NCI-H1105 (cell line): ENCODE measurements at places on chromosomes 6 and 20.

DNA sequence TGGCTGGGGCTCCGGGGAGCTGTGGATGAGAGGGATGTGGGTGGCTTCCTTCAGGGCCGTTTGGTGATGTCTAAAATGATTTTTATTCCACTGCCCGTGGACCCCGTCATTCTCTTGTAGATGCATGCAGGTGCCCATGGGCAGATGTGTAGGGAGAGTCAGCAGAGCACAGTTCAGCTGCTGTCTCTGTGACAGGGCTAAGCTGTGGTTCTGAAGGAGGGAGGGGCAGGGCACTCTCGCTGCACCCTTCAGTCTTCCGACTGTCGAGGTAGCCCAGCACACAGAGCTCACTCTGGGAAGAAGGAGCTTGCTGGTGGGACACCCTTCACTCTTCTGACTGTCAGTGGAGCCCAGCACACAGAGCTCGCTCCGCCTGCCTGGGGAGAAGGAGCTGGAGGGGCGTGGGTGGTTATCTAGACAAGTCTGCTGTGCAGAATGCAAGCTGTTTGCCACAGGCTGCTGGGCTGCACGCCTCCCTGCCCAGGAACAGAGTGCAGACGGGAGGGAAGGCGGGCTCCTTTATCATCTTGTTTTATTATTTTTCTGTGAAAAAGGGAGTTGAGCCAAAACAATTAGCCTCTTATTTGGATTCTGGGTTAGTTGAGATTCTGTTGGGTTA, 28.4 kb upstream of the ADRM1 start:
- DNase-seq: no peak

DNA sequence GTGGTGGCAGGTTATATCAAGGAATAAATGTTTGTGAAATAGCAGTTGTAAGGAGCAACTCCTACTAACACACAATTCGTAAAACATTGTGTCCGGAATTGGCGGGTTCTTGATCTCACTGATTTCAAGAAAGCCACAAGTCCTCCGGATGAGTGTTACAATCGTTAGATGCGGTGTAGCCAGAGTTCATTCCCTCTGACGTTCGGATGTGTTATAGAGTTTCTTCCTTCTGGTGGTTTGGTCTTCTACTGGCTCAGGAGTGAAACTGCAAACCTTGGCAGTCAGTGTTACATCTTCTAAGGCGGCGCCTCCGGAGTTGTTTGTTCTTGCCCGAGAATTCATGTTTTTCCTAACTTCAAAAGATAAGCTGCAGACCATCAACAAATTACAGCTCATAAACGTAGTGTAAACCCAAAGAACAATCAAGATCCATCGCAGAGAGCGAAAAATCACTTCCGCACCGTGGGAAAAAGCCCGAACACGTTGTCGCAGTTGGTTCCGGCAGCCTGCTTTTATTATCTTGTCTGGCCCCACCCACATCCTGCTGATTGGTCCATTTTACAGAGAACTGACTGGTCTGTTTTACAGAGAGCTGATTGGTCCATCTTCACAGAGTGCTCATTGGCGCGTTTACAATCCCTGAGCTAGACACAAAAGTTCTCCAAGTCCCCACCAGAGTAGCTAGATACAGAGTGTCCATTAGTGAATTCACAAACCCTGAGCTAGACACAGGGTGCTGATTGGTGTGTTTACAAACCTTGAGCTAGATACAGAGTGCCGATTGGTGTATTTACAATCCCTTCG, 58.2 kb downstream of the TRIM27 start:
- peak; percentile 89 for DNase-seq

GRCh38 chr20:41318271-41318649, 729 bp upstream of the ZHX3 start:
- no peak for DNase-seq

DNA sequence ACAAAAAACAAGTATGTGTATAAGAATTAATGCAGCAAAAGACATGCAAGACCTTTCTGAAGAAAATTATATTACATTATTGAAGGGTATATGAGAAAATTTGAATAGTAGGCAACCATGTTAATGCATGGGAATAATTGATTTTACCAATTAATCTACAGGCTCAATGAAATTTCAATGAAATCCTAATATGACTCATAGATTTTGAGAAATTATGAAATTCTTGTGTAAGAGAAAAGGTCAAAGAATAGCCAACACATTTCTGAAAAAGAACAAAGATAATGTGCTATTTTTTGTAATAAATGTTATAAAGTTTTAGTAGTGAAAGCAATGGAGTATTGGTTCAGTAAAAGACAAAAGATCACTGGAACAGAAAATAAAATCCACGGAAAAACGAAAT, 18.4 kb downstream of the TSBP1 start:
- no peak for DNase-seq

DNA sequence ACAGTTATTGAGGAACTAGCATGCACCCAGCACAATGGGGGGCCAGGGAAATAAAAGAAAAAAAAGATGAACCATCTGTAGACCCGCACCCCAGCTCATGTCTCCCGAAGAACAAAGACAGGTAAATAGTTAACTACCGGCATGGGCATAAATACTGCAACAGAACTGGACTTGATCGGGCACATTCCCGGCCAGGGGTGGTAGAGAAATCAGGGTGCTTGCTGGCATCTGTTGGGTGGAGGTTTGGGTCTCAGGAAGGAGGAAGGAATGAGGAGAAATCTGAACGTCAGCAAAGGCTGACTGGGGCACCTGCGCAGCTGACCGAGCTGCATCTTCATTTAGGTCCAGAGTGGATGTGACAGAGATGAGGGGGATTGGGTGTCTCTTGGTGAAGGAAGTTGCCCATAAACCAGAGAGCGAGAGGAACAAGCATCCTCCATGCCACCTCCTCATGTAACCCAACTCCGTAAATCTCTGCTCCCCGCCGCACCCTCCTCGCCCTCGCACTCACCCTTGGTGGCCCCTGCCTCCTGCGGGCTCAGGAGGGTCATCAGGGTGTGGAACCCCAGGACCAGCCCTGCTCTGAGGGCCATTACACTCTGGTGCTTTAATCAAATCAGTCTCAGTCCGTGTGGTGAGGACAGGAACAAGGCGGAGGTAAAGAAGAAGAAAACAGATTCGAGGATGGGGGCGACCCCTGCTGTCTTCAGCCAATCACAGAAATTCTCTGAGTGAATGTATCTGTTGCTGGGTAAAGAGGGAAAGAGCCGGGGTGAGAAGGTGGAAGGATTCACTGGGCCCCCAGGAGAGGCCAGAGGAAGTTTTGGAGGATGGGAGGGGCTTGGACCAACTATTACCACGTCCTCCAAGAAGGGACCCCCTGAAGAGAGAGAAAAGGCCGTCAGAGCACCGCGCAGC, at the start of gene HLA-DOA:
HLA-DOA (minus strand) TSS at position 648 of the 918 bp plus-strand sequence.
- no peak for DNase-seq

GRCh38 chr6:77123527-77123926, 339.8 kb downstream of the HTR1B start:
- no peak for DNase-seq

DNA sequence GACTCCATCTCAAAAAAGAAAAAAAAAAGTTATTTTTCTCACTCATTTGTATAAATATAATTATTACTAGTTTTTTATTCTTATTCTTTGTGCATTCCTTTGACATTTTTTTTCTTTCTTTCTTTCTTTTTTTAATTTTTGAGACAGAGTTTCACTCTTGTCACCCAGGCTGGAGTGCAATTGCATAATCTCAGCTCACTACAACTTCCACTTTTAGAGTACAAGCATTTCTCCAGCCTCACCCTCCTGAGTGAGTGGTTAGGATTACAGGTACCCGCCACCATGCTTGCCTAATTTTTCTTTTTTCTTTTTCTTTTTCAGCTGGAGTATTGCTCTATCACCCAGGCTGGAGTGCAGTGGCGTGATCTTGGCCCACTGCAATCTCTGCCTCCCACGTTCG, 51.4 kb upstream of the JARID2 start:
- no peak for DNase-seq

DNA sequence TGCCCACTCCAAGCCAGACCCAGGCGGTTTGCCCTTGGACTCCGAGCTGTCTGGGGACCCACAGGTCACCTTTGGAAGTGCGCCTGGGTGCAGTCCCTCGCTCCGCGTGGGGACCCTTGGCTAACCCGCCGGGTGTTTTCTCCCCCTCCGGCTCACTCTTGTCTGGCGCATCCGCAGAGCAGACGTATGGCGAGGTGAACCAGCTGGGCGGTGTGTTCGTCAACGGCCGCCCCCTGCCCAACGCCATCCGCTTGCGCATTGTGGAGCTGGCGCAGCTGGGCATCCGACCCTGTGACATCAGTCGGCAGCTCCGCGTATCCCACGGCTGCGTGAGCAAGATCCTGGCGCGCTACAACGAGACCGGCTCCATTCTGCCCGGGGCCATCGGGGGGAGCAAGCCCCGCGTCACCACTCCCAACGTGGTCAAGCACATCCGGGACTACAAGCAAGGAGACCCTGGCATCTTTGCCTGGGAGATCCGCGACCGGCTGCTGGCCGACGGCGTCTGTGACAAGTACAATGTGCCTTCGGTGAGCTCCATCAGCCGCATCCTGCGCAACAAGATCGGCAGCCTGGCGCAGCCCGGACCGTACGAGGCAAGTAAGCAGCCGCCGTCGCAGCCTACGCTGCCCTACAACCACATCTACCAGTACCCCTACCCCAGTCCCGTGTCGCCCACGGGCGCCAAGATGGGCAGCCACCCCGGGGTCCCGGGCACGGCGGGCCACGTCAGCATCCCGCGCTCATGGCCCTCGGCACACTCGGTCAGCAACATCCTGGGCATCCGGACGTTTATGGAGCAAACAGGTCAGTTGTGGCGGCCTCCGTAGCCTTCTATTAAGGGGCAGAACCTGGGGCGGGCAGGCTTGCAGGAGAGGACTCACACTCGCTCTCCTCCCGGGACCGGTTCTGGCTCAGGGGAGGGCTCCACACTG, 1.1 kb downstream of the PAX1 start:
- DNase-seq: peak; percentile 9

GRCh38 chr6:25889877-25890853, 16.1 kb upstream of the SLC17A3 start:
- peak; percentile 51 for DNase-seq

DNA sequence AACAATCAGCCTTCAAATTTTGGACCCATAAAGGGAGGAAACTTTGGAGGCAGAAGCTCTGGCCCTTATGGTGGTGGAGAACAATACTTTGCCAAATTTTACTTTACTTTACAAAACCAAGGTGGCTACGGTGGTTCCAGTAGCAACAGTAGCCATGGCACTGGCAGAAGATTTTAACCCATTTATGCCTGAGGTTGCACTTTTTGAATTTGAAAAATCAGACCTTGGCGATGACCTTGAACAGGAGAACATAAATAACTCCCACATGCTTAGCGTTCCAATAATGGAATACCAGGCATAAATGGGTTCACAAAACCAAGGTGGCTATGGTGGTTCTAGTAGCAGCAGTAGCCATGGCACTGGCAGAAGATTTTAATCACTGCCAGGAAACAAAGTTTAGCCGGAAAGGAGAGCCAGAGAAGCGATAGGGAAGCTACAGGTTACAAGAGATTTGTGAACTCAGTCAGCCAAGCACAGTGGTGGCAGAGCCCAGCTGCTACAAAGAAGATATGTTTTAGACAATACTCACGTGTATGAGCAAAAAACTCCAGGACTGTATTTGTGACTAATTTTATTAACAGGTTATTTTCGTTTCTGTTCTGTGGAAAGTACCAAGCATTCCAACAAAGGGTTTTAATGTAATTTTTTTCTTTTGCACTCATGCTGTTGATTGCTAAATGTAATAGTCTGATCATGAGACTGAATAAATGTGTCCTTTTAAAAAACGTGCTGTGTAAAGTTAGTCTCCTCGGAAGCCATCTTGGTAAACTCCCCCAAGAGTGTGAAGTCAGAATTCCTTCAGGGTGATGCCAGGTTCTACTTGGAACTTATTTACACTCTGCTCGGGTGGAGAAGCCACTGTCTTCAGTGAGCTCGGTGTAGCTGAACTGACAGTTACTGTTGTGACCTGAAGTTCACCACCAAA, 6.7 kb downstream of the SFT2D1 start:
- no peak for DNase-seq

DNA sequence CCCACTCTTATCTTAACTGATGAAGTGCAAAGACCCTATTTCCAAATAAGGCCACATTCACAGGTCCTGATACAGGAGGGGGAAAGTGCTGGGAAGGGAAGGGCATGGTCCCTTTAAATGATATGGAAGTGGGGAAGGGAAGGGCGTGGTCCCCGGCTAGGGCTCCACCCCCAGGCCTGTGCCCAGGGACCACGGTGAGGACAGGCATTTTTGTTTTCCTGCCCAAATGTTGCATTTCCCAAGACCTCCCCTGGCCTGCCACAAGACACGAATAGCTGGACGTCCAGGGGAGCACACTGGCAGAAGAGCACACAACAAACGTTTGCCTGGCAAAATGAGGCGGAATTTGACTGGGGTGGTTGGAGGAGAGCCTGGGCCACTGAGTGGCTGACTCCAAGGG, 16.1 kb upstream of the HFE start:
- DNase-seq: no peak

- no peak for DNase-seq
Measured at GRCh38 chr20:55893031-55893430, 112.3 kb downstream of the CBLN4 start.

- no peak for DNase-seq
Measured at GRCh38 chr6:97109444-97109843, 173.6 kb downstream of the MMS22L start.

GRCh38 chr6:77462359-77463307, 658 bp downstream of the HTR1B start:
- no peak for DNase-seq

DNA sequence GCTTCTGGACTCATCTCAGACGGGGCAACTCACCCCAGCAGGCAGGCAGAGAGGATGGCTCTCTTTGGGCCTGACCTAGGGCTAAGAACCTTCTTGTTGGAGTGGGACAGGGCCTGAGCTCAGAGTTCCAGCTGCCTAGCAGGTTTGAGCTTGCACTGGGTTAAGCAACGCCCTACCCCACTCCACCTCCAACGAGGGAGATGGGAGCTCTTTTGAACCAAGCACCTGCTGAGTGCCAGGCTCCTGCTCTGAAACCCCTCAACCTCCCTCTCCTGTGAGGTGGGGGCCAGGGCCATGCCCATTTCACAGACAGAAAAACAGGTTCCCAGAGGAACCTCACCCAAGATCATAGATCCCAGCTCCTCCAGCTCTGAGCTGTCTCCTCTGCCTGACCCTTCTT, 54.3 kb downstream of the SNAI1 start:
- no peak for DNase-seq

DNA sequence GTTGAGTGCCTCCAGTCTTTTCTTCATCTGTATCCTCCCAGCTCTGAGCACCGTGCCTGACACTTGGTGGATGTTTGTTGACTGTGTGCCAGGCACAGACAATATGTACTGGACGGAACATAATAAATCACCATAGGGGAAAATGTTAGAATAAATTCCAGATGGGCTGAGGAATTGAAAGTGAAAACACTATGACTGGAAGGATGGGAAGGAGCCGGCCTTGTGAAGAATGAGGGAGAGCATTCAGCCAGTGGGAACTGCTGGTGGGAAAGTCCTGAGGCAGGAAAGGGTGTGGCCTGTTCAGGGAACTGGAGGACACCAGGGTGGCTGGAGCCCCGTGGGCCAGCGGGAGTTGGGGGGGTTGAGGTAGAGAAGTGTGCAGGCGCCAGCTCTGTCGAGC, 75.4 kb downstream of the MTHFD1L start:
- DNase-seq: no peak

- DNase-seq: no peak
Measured at GRCh38 chr6:21826904-21827303, 233.4 kb downstream of the SOX4 start.

GRCh38 chr6:87357479-87358196, 13.0 kb downstream of the C6orf163 start:
- DNase-seq: no peak

- no peak for DNase-seq
Measured at GRCh38 chr6:154289818-154290508, 66.6 kb downstream of the IPCEF1 start.
